Stimulated activated memory B cell treated with anti-CD40 and anti-IgM and Interleukin-4, amounts not matched to agents 10 μg/mL and 1 μg/mL and 100 μg/mL, for 72 hours (primary cell): ENCODE measurements at places on chromosomes 4 and X.

- no peak for ATAC-seq
Observed at GRCh38 chr4:125546272-125546671, 231.5 kb downstream of the FAT4 start.

DNA sequence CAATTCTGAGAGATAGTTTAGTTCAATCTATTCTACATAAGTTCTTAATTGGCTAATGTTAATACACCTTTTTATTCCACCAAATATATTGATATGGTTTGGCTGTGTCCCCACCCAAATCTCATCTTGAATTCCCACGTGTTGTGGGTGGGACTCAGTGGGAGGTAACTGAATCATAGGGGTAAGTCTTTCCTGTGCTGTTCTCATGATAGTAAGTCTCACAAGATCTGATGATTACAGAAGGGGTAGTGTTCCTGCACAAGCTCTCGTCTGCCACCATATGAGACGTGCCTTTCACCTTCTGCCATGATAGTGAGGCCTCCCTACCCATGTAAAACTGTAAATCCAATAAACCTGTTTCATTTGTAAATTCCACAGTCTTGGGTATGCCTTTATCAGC lies 11.3 kb downstream of the PPA2 start:
- no peak for ATAC-seq

DNA sequence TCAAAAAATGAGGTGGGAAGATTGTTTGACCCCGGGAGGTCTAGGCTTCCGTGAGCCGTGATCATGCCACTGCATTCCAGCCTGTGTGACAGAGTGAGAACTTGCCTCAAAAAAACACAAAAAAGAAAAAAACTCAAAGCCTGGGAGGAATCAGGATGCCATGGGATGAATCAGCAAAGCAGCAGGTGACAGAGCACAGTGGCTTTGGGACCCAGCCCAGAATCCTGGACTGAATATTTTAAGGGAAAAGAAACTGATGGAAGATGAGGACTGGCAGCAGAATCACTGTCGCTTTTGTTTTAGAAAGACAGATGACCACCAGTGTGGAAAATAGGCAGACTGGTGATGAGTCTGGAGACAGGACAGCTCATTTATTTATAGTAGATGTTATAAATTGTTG lies 16.6 kb downstream of the S100G start:
- ATAC-seq, result no peak

DNA sequence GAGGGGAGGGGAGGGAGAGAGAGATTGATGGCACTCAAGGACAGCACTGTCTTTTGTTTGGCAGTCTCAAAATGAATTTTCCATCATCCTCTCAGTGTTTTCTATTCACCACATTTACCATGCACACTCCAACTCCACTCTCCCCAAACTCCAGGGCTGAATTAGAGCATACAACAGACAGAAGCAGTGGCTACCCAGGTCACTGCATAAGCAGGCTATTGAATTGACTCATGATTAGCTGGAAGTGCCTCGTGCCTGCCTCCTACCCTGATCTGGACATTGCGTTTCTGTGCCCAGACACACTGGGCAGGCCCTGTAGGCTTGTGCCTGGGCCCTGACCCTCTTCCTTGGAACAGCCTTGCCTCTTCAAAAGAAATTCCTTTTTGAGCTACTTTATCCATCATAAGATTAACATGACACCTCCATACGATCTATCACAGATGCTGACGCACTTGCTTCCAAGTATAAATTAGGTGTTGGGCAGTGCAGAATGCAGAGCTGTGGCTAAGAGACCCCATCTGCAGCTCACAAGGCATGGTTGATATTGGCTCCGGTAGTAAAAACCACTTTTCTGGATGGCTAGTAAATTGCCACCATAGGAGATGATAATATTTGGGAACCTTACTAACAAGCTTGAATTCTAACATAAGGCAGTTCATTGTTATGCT lies 752.9 kb downstream of the RPA4 start:
- ATAC-seq, result no peak

GRCh38 chr4:129532573-129532972 lies 436.6 kb downstream of the C4orf33 start:
- no peak for ATAC-seq

DNA sequence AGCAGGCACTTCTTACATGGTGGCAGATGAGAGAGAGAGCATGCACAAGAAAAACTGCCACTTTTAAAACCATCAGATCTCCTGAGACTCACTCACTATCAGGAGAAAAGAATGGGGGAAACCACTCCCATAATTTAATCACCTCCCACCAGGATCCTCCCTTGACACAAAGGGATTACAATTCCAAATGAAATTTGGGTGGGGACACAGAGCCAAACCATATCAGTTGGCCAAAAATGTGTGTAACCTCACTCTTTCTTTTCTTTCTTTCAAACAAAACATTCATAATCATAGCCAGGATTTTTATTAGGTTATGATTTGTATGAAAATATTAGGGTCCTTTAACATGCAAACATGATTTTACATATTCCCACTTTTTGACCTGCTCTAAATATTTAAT lies 222.1 kb downstream of the PCDH18 start:
- no peak for ATAC-seq

DNA sequence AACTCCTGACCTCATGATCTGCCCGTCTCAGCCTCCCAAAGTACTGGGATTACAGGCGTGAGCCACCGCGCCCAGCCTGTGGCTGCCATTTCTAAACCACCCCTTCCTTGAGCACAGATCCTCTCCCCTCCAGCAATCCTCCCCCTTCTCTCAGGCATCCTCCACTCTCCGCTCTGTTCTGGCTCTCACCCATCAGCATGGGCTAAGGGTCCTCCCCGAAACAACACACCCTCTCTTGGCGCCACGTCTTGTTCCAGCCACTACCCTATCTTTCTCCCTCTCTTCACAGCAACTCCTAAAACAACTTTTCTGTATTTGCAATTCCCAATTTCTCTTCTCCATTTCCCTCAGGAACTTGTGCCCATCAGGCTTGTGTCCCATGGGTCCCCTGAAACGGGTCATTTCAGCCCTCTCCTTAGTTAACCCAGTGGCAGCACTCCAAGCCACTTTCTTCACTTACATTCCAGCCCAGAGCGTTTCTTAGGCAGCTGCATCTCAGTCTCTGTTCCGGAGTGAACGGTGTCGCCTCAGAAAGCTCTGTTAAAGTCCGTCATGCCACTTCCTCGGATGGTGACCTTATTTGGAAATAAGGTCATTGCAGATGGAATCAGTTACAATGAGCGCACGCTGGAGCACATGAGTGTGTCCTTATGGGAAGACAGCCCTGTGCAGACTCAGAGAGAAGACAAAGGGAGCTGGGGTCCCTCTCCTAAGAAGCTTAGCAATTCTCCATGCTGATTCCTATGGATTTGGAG lies 28.3 kb upstream of the CLDN24 start:
- no peak for ATAC-seq

DNA sequence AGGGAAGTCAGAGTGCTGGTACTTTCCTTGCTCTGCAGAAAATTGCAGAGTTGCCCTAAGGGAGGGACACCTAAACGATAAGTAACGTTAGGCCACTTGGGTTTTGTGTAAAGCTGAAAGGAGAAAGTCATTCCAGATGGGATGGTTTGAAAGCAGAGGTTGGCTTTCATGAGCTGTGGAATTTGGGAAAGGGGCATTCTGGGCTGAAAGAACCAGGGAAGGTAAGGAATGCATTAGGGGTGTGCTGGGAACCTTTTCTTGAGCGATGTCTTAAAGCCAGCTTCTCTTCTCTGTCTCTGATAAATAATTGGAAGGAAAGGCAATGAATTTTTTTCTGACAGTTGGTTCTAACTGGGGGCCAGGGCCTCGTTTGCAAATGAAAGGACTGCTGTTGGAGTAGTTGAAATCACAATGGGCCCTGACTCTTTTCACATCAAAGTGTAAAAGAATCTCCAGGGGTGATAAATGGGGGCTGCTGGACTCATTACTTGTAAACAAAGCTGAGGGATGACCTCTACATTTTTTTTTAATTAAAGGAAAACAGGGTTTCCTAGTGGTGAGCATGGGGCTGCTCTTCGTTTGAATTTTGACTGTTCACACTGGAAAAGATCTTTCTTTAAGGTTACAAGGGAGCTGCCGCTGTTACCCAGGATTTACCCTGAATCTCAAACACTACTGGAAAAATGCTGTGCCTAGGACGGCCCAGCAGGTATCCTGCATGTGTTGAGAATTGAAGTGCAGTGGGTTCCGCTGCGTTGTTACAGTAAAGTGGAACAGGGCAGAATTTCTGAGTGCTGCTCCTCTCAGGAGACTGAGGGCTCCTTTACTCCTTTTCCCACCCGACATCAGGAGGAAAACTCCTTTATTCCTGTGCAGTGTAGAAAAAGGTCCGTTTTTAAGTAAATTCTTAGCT lies 25.0 kb downstream of the AFF1 start:
- no peak for ATAC-seq

- peak; percentile 72 for ATAC-seq
Observed at GRCh38 chr4:163810755-163811154, 316.3 kb downstream of the TMA16 start.

GRCh38 chrX:14775416-14775815 lies 97.5 kb downstream of the FANCB start:
- no peak for ATAC-seq

- no peak for ATAC-seq
Observed at GRCh38 chrX:134444681-134445080, 15.3 kb upstream of the HPRT1 start.

GRCh38 chrX:40773809-40774208 lies 38.5 kb upstream of the MED14 start:
- no peak for ATAC-seq

DNA sequence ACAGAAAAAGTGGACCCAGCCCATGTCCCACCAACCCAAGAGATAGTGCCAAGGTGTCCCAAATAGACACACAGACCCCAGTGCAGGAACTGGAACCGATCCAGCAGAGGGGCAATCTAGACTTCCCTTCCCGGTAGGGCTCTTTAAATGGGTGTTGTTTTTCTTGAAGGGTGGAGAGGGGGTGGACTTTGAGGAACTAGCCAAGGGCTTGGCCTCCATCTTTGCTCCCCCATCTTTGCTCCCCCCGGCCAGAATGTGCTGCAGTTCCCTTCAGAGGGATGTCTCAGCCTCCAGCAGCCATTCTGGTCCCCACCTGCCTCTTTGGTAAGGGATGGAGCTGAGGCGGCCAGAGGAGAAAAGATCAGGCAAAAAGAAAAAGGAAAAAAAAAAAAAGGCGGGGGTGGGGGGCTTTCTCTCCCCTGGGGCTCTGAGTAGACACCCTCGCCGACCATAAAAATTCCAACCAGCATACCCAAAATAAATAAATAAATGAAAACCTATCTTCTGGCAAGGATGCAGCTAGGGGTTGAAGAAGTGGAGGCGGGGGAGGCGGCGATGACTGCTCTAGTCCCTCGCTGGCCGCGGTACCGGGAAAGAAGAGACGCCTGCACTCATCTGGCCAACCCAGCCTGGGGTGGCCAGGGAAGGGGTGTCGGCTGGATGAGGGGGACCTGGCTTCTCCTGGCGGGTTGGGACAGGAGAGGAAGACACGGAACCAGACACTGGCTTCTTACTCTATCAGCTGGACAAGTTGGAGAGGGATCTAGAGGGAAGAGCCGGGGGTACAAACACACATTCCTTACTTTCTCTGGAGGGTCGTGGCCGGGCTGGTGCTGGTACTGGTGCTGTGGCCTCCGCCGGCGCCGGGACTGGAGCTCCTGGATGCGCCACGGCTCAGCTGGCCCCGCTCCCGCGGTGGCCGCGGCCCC lies 38.5 kb upstream of the IQSEC2 start:
- ATAC-seq, result no peak

GRCh38 chr4:73847526-73848182 lies 5.4 kb upstream of the PF4V1 start:
- peak; percentile 34 for ATAC-seq

DNA sequence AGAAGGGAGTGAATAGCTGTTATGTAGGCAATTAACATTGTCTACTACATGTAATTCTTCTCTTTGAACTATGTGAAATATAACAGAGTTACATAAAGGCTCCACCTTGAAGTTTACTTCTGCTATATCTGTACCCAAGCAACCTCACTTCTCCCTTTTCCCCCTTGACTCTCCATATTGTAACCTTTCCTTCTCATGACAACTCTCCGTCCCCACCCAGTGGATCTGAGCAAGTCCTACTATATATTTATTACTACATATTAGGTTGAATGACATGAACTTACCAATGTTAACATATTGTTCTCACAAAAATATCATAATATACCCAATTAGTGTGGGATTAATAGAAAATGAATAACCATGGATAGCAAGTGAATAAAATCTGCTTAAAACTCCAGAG lies 93.2 kb upstream of the ATP8A1 start:
- peak; percentile 64 for ATAC-seq

DNA sequence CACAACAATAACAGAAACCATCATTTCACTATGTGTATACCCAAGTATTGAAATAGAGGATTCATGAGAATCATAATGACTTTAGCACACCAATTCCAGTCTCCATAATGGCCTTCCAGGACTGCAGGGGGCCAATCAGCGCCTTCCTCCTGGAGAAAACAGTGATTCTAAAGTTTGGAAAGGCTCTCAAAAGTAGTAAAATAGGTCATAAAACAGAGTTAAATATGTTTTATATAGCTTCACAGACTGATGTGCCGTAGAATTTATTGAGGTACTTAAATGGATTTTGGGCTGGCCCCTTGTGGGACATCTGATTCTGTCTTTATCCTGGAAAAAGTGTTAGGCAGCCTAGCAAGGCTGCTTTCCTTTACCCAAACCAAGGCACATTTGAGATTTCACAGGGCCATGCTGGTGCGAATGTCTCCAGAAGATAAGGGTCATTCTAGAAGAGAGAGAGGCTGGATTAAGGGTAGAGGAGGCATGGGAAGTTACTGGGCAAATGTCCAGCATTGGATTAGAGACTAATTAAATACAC lies 543.9 kb downstream of the GALNTL6 start:
- no peak for ATAC-seq

DNA sequence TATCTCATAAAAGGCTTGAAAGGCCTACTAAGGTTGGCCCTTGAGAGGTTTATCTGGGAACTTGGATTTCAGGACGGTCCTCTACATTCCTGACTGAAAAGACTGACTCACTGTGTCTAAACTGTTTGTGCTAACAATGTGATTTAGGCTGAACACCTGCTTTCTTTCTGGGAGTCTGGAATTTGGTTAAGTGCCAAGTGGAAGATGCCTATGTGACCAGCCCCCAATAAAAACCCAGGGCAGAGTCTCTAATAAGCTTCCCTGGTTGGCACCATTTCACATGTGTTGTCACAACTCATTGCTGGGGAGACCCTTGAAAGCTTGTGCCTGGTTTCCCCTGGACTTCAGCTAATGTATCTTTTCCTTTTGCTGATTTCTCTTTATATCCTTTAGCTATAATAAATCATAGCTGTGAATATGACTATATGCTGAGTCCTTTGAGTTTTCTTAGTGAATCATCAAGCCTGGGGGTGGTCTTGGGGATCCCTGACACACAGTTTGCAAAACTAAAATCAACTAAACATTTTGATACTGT lies 55.1 kb downstream of the GPR82 start:
- ATAC-seq, result no peak
